NCI-H226 (cell line): ENCODE measurements at places on chromosomes 5 and 9.

GRCh38 chr9:36288070-36288469 lies 29.8 kb upstream of the GNE start:
- DNase-seq = no peak

DNA sequence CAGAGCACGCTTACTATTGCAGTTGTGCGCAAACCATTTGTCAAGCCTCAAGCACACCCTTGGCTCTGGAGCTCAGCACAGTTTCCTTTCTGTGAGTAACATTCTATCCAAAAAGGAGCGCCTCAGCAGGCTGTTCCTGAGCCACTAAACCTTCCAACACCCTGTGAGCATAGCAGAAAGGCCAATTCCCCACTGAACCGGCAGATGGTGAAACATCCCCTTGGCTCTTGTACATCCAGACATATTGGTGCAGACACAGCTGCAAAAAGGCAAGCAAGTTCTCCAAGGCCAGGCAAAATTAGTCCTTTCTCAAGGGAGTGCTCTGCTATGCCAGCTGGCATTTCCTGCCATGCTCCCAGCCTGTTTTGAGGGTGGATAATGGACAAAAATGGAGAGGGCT lies 44.1 kb upstream of the CEMIP2 start:
- DNase-seq = no peak

DNA sequence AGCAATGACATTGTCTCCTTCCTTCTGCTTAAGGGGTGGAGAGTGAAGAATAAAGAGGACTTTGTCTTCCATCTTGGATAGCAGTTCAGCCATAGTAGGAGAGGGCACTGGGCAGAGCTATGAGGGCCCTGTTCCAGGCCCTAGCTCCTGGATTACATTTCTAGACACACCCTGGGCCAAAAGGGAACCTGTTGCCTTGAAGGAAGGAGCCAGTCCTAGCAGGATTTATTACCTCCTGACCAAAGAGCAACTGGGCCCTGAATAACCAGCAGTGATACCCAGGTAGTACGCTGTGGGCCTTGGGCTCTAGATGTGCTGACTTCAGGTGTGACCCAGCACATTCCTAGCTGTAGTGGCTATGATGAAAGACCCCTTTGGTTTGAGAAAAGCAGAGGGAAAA lies 95.8 kb downstream of the RMI1 start:
- DNase-seq = no peak

DNA sequence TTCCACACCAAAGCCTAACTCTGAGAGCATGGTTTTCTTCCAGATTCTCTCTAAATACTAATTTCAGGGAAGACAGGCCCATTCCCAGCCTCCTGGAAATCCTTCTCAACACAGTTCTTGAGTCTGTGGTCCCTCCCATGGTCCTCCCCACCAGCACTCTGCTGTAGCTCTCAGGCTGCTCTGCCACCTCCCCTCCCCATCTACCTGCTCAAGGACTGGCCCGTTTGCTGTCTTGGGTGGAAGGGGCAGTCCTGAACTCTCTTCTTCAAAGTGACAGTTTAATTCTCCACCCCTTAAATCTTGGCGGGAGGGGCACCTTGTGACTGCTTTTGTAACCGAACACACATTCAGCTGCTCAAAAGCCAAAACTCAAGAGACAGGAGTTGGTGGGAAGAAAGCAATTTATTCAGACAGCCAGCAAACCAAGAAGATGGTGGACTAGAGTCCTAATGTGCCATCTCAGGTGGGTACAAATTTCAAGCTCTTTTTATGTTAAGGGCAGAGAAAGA lies 7.6 kb upstream of the LCN15 start:
- DNase-seq = no peak

GRCh38 chr5:38793099-38793498 lies 52.7 kb upstream of the OSMR start:
- DNase-seq = no peak
